Hematopoietic multipotent progenitor cell (in vitro differentiated cells): ENCODE measurements at places on chromosomes 2 and 18. TPM values are rescaled to one million over a fixed set of nuclear protein-coding genes. Genes with fewer than 3 reads are reported as not detected.

The PUM2 gene
- total RNA-seq = 88.3 TPM

The C2orf81 gene
- total RNA-seq = 2.7 TPM

The ADRA2B gene
- total RNA-seq = under 0.01 TPM

DNA sequence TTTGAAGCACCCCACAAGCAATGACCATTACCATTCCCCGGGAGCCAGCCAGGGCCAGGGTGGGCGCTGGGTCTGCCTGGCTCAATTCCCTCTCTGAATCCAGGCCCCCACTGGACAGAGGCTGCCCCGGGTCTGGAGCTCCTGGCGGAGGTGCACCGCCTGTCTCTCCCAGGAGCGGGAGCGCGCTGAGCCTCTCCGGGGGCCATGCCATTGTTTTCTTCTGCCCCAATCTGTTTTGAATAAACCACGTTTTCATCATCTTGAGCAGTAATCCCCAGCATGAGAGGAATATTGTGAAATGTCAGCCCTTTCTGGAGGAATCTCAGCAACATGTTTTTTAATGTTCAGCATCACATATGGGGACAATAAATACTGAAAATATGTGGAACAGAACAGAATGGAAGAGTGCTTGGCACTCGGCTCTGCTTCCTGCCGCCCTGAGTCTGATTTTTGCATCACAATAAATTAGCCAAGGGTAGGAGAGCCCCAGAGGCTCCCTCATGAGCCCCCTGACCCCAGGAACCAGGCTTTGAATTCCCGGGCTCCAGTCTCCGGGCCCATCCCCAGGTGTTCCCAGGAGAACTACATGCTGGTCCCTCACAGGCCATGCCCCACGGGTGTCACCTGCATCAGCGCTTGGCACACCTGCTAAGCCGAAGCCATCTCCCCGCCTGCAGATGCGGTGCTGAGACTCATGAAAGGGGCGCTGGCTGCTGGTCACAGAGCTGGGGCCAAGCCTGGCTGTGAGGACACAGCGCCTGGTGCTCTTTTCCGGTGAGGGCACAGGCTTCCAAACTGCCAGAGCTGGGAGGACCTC, 88.8 kb downstream of the INHBB start:
- DNase-seq = no peak

GRCh38 chr2:1685957-1686783, 58.1 kb downstream of the PXDN start:
- no peak for DNase-seq

- no peak for DNase-seq
Measured at GRCh38 chr18:3554811-3555427, 104.9 kb downstream of the TGIF1 start.

- no peak for DNase-seq
Measured at GRCh38 chr2:127103243-127104165, 3.5 kb downstream of the BIN1 start.

DNA sequence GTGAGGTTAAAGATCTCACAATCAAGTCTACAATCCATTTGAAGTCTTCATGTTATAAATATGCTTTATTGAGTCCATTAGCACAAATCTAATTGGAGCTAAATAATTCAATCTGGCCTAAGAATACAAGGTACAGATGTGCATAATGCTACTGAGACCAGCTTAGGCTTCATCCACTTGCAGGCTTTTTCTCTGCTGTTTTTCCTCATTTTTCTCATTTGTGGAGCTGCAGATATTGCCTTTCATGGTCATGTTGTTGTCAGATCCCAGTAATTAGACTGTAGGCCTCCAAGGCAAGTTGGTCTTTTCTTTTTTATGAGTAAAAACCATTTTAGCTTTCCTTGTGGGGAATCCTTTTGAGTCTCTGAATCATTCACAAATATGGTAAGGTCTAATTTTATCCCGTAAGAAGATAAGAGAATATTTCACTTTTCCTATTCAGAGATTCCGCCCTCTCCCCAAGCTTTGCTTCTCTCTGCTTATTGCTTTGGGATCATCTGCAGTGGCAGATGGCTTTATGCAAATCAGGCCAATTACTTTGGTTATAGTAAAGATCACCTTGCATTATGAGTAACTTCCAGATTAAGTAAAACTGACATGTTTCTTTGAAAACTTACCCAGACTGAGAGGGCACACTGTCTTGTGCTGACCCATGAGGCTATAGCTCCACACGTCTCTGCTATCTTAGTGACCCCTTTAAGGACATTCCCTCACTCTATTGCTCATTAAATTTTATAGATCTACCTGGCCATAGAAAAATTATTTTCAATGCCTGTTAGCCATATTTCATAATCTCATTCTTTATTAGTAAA, 80.9 kb downstream of the MGAT5 start:
- DNase-seq = no peak

DNA sequence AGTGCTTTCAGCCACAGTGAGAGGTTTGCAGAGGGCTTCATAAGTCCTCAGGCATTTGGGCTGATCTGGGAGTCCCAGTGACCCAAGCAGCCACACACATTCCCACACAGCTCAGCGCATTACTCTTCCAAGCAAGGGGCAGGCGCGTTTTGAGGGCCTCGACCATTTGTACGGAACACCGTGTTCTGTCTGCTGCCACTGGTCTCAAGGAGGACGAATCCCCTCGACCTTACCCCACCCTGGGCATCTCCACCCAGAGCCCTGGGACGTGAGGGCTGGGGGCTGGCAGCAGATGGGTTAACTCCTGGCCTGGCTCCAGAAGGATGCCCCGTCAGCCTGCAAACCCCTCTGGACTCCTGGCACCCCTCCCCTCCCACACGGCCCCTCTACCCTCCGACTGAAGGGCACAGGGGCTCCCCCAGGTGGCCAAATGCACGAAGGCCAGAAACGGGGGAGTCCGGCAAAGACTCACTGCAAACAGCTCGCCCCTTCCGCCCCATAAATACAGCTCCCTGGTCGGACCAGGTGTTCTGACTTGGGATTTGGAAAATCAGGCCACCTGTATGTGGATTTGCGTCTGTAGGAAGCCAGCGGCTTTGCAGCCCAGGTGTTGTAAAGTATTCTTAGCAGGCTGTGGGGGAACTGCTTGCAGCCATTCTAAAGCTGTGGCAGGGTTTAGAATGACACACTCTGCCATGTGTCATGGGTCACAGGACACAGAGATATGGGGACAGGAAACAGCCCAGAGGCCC, 33.6 kb upstream of the PTMA start:
- no peak for DNase-seq

- DNase-seq = no peak
Measured at GRCh38 chr2:239719791-239720360, 305.3 kb downstream of the NDUFA10 start.

DNA sequence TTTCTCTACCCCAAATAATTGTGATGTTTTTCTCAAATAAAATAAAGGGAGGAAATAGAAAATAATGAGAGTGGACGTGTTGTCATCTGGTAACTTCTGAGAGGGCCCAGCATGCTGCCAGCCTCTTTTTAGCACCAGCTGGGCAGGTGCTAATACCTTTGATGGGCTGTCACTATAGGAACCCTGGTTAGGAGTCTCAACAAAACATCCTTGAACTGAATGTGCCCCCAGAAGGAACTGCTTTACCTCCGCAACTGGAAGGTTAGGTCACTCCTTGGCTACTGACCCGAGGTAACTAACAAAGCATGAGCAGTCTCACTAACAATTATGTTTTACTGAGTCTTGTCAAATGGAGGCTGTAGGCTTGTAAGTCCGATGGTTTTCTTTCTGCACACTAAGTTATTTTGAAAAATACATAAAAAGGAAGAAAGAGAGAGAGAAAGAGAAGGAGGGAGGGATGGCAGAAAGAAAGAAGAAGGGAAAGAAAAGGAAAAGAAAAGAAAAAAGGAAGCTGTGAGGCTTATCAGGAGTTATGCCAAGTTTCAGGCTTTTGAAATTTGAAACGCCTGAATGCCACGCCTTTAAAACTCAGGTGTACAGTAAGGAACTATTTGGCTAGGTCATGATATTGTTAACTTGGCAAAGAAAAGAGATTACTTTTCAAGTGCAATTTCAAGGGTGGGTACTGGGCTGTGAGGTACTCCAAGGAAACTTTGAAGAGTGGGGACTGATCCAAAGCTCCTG, 91.0 kb downstream of the TGIF1 start:
- DNase-seq = no peak

- DNase-seq = no peak
Measured at GRCh38 chr18:5370332-5370731, 74.8 kb upstream of the ZBTB14 start.

- no peak for DNase-seq
Measured at GRCh38 chr18:5817816-5818215, 77.5 kb downstream of the TMEM200C start.

- no peak for DNase-seq
Measured at GRCh38 chr18:62964432-62964831, 249.1 kb downstream of the PHLPP1 start.

GRCh38 chr2:79393107-79393685, 119.7 kb upstream of the CTNNA2 start:
- DNase-seq = no peak

DNA sequence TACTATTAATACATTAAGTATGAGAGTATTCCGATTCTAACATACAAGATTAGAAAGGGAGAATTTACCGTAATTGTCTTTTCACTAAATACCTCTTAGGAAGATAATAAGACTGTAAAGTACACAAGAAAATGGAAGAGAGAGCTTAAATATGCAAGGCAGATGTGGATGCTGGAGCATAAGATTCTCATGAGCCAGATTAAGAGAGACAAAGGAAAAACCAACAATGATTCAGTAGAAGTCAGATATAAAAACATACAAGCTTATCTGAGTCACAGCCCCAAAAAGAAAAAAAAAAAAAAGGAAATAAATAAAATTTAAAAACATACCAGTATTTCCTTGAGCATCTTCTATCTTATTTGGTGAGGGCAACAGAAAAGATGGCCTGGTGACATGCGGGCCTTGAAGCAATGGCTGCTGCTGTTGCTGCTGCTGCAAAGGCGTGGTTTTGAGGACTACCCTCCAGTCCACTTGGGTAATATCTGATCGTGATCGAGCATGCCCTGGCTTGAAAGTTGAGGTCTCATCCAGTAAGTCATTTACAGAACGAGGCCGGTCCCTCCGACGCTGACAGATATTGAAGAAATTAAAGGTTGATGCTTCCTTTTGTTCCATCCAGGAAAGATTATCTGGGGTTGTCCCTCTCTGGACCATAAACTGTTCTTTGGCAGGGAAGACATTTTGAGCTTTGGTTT, 24.5 kb downstream of the PLEKHM3 start:
- DNase-seq = no peak

GRCh38 chr2:107062173-107062572, 176.2 kb upstream of the ST6GAL2 start:
- no peak for DNase-seq
